Activated CD8-positive, alpha-beta memory T cell treated with anti-CD3 and anti-CD28 coated beads, Interleukin-2, amount 10 ng/mL, durations not matched to agents 7 days and 5 days (primary cell): ENCODE measurements at places on chromosomes 5 and 9. TPM values are rescaled to one million over a fixed set of nuclear protein-coding genes. Genes with fewer than 3 reads are reported as not detected.

Gene GRM6
- not detected for total RNA-seq

Gene KCNMB1
- not detected for total RNA-seq

GRCh38 chr9:30015073-30015472 is 2369.4 kb upstream of the ACO1 start:
- DNase-seq: no peak

GRCh38 chr5:10892147-10892910 is 131.3 kb upstream of the DAP start:
- DNase-seq: no peak

Gene PCDHA2
- not detected for total RNA-seq

GRCh38 chr9:122785269-122785668 is 3.5 kb upstream of the OR5C1 start:
- DNase-seq: no peak

GRCh38 chr5:174532455-174533453 is 191.6 kb upstream of the MSX2 start:
- DNase-seq: no peak
